ENCODE measurements at places on chromosomes 12 and 14. TPM values are rescaled to one million over a fixed set of nuclear protein-coding genes. Genes with fewer than 3 reads are reported as not detected.

DNA sequence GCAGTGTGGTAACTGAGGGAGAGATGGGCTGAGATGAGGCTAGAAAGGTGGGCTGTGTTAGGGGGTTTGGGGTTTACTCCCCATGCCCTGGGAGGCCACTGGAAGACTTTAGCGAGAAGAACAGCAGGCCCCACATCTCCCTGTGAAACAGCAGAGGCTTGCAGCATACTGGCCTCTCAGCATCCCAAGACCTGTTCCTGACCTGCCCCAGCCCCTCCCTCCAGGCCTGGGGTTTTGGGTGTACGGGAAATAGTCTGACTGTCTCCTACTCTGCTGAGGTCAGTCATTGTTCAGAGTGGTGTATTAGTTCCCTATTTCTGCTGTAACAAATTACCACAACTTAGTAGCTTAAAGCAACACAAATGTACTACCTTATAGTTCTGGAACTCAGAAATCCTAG lies 103.5 kb upstream of the HIF1A start:
- DNase-seq, result no peak

GRCh38 chr14:71371711-71372396 lies 464.6 kb downstream of the PCNX1 start:
- DNase-seq, result no peak

DNA sequence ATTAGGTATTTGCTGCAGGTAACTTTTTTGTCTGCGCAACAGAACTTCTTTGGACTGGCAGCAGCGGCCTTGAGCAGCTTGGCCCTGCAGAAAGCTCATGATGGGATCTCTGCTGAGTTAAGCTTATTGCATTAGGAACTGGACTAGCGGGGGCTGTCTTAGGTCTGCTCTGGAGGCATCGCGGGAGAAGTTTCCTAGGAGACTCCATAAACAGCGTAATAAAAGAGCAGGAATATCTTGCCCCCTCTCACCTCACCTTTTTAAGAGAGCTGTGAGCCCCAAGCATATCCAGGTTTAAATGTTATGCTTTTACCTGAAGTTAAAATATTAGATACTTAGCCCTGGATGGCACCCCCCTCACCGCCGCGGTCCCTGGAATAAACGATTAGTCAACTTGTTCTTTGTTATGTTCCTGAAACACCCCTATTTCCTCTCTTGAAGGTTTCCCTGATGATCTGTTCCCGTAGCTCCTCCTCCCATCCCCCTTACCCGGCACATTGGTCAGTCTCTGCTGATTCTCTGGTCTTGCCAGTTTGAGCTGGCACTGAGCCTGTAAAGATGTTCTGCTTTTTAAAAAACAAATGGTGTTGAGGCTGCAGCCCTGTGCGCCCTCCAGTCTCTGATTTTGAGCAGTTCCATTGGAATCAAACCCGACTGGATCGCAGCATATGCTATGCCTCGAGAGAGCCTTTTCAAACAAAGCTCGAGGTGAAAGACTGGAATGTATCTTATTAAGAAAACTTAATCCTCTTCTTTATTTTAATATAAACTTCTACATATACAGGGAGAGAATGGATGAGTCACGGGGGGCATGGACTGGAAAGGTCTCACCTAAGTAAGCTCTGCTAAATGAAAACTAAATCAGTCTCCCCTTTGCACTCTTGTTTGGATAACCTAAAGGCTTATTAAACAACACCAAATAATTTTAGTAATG lies 1.9 kb downstream of the MLXIP start:
- DNase-seq, result no peak

FSCB gene
- not detected for polyA plus RNA-seq

DNA sequence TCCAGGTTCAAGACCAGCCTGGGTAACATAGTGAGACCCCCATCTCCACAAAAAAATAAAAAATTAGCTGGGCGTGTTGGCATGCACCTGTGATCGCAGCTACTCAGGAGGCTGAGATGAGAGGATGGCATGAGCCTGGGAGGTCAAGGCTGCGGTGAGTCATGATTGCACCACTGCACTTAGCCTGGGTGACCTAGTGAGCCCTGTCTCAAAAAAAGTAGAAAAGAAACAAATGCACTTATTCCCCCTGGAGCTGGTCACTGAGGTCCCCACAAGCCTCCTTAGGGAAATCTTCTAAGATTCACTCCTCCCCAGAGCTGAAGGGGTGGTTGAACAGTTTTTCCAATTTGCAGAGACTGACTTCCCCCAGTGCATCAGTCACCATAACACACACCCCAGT lies 1.6 kb downstream of the CD9 start:
- no peak for DNase-seq

- DNase-seq, result no peak
Observed at GRCh38 chr14:87076146-87076545, 916.8 kb downstream of the GALC start.

DNA sequence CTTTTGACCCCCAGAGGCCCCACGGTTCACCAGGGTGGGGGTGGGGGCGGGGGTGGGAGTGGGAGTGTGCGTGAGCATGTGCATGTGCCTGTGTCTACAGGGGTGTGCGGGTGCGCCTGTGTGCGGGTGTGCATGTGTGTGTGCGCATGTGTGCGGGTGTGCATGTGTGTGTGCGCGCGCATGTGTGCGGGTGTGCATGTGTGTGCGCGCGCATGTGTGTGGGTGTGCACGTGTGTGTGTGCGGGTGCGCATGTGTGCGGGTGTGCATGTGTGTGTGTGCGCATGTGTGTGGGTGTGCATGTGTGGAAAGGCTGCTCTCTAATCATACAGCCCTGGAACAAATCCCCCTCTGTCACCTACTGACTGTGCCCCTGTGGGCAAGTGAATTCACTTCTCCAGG lies 38.8 kb downstream of the RFLNA start:
- no peak for DNase-seq

A2ML1 gene
- 0.14 TPM for polyA plus RNA-seq

- no peak for DNase-seq
Observed at GRCh38 chr14:22390824-22391461, 198.1 kb downstream of the DAD1 start.

CCDC196 gene
- polyA plus RNA-seq, result not detected

DNA sequence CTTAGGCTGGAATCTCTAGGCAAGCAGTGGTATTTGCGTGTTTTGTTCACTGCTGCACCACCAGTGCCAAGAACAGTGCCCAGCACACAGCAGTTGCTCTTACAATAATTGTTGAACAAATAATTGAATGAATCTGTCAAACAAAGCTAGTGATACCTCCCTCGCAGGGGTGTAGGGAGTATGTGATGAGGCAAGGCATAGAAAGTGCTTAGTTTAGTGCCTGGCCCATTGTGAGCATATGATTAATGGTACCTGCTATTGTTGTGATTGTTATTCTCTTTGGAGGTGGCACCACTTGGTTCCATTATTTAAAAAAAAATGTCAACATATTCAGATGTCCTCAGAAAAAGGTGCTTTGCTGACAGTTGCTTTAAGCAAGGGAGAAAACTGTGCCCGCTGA lies 210.1 kb upstream of the TBX3 start:
- DNase-seq, result no peak

CIDEB gene
- 8.2 TPM for polyA plus RNA-seq

DNA sequence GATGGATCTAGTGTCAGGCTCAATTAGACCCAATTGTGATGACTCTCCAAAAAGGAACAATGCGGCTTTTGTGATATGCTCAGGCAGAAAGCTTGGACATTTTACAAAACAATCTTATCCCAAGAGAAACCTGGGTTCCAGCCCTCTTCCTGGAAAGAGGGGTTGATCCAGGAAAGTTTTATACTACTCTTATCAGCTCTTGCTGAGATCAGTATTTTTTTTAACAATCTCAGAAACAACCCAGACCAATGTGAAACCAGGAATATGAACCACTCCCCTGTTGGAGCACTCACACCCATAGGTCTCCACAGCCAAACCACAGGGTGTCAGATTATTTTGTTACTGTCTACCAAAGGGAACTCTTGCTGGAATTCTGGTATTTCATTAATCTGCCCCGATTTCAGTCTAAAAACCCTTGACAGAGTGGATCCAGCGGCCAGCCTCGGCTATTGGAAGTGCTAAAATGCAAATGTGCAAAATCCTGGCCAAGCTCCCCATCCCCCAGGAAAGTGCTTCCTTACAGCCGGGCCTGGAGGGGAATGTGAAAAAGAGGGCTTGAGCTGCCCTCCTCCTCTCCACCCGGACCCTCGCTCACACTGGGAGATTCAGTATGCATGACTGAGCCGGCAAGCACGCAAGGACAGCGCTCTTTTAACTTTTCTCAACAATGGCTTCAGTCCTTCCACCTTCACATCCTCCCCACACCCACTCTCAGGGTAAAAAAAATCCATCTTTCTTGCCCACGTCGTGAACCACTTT lies 4.0 kb downstream of the FBXL14 start:
- DNase-seq, result no peak

DNA sequence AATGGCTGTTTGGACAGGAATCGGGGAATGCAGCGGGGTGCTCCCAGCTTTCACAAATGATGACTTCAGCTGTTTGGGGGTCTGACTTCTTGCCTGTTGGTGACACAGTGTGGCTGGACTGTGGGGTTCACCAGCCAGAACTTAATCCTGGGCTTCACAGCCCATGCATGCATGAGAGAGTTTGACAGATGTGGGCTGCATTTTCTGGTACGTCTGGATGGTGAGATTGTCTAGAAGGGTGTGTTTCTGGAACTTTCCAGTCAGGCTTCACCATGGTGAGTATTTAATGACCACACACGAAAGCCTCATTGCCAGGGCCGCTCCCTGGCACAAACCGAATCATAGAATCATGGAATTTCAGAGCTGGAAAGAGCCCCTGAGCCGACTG lies 29.6 kb downstream of the CHST11 start:
- no peak for DNase-seq

DNA sequence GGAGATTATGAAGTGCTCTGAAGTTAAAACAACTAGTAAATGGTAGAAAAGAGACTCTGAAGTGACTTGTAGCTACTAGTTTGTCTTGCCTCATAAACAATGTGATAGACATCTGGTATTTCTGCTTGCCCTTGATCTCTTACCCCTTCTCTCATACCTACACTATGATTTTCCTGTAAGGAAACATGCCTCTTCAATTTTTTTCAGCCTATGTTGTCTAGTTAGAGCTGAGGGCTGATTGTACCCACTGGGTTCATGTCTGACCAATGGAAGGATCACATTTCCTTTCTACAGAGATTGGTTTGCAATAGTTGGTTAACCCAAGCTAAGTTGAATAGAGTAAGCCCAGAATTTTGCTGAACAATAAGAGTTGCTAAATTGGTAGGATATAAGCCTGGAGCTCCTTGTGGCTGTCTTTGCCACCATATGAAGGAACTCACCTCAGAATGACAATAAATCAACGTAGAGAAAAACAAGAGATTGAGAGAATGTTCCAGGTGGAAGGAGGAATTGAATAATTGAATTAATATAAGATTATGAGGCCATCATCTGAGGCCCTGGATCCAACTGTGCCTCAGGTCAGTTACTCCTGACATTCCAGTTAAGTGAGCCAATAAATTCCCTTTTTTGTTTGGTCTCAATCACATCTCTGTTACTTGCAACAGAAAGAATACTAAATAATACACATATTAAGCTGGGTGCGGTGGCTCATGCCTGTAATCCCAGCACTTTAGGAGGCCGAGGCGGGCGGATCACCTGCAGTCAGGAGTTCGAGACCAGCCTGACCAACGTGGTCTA lies 346.4 kb downstream of the ZFP36L1 start:
- DNase-seq, result no peak

ACSM4 gene
- polyA plus RNA-seq, result 0.09 TPM

DNA sequence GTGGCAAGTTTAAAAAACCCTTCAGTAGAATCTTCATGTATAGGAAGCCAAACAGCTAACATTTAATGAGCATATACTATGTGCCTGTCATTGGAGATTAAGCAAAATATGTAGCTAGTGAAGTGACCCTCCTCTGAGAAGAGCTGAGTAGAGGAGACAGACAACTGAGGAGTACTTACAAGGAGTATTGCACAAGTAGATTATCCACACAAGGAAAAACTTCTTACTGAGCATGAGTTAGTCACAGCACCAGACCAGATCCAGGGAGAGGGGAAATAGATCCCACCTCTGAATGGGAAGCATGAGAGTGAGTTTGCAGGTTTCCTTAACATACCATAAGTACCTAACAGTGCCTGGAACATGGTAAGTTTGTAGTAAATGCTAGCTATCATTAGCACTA lies 33.0 kb downstream of the FRMD6 start:
- DNase-seq, result no peak

GRCh38 chr14:67646131-67646530 lies 26.4 kb downstream of the ARG2 start:
- DNase-seq, result no peak

GDF11 gene
- polyA plus RNA-seq, result 17.2 TPM

DNA sequence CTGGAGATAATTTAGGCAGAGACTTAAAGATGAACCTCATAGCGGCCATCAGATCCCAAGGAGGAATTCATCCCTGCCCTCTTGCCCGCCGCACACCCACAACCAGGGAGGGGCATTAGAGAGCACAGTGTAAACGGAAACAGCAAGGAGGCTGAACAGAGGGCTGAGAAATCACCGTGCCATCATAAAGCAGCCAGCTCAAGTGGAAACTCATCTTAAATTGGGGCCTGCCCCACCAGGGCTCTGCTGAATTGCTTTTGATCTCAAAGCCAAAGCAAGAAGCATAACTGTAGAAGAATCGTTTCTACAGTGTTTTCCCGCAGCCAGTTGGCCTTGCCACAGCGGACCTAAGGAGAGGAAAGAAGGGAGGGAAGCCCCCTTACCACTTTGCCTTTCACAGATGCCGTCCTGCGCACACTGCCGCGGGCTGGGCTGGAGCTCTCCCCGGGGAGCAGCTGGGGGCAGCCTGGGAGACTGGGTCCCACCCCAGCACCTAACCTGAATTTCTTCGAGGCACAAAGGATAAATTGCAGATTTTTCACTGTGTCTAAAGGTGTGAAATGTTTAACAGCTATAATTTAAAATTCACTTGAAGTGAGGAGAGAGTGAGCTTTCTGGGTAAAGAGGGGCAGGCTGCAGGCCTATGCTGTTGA lies 51.8 kb upstream of the MMP17 start:
- DNase-seq, result no peak

DNA sequence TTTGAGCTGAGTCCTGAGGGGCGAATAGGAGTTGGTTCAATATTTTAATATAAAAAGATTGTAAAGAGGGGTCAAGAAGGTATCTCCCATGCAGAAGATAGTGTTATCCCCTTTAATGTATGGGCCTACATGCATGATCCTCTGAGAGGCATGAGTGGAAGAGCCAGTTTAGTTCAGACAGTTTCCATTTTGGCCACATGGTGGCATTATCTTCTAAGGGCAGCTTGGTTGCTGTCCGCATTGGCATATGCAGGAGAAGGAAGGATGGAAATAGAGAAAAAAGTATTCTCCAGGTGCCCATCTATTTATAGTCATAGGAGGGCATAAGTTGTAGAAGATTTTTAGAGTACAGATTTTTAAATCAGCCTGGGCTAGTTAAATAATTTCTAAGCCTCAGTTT lies 5.4 kb downstream of the SAMD4A start:
- no peak for DNase-seq

GRCh38 chr12:68776976-68777610 lies 30.9 kb upstream of the MDM2 start:
- no peak for DNase-seq

- DNase-seq, result no peak
Observed at GRCh38 chr14:89187501-89187900, 229.5 kb downstream of the FOXN3 start.

- DNase-seq, result no peak
Observed at GRCh38 chr12:23729359-23729758, 220.1 kb downstream of the SOX5 start.

Measured in forelimb muscle (tissue), 1 donor.